B cell (primary cell): ENCODE measurements at places on chromosomes 16 and 17.
A peak's percentile ranks its signal among the peaks of the same experiment; 100 is the strongest.

- DNase-seq = peak; percentile 90
Measured at GRCh38 chr17:28371245-28372202, at the start of gene SARM1. TSS of gene SARM1 (plus strand) at chr17:28371694. CDS start at chr17:28372033, 339 bp downstream.

DNA sequence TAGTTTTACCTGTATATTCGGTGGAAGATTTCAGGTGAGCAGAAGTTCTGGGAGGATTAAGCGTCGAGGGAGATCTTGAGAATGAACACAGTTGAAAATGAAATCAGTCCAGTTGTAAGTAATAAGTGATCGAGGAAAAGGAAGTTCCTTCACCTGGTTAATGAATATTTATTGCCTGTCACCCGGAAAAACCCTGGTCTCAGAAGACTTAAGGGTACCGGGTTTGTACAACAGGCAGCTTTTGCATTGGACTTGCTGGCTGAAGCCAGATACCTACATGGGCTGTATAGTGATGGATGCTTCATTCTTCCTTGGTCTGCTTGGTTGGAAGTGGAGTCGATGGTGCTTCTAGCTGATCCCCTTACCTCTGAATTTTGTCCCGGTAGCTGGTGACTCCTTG lies 72.7 kb downstream of the PRKCA start:
- no peak for DNase-seq

GRCh38 chr16:67562918-67563707 lies 787 bp downstream of the CTCF start:
- peak; percentile 88 for DNase-seq

- DNase-seq = no peak
Measured at GRCh38 chr17:8310601-8311123, 621 bp downstream of the ARHGEF15 start.

DNA sequence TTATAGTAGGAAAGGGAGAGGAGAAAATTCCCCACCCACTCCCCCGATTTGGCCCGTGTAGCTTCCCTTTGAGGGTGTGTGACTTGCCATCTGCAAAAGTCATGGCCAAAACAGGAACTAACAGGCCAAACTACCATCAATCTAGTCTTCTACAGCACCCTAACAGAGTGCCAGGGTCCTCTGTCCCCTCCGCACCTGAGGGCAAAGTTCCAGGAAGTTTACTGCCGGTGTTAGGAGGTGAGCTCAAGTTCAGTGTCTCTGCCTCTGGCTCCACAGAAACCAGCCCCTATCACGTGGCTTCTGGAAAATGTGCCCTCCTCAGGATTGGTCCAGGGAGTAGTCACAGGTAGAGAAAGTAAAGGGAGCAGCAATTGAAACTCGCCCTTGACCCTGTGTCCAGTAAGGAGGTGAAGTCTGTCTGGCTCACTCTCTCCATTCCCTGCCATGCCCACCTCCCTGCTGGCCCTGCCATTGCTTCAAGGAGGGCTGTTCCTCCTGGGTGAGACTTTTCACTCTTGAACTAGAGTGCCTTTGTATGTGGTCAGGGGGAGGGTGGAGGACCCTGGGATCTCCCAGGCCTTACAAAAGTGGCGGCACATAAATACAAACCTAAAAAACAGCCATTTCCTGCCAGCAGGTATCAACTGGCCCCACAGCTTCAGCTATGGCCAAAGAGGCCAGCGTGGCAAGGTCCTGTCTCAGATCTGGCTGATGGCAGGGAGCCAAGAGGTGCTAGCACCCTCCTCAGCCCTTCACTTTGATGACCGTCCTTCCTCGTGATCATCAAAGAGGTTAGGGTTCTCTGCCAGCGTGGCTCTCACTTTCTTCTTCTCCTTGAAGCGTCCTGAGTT lies 5.3 kb downstream of the PRR15L start:
- no peak for DNase-seq

- no peak for DNase-seq
Measured at GRCh38 chr17:17070931-17071330, 28.7 kb downstream of the MPRIP start.

DNA sequence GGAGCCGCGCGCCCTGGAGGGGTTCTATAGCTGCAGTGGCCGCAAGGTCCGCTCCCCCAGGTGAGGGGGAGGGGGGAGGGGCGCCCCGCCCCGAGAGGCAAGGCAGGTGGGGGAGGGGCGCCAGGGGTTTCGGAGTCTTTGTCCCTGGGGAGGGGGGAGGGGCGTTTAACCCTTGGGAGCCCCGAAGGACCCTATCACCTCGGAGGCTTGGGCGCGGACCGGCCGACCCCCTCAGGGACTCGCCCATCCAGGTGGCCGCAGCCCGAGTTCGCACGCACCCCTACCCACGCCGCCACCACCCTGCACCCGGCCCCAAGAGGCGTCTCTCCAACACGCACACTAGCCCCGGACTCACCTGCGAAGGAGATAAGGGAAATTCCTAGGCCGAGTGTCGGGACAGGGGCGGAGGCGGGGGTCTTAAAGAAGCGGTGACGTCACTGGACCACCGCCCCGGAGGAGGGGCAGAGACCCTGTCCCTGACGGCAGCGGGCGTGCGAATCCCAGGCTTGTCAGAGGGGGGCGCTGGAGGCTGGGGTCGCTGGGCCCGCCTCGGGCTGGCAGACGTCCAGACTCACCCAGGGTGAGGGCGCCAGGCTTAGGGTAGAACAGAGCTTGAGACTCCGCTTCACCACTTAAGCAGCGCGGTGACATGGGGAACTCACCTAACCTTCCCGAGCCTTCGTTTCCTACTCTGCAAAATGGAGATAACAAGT lies at the start of gene CLDN6:
Gene CLDN6, minus strand, starts transcription at position 390 of the 713 bp plus-strand sequence. CDS start 2,162 bp downstream, outside the sequence.
- DNase-seq = no peak

- DNase-seq = no peak
Measured at GRCh38 chr17:17424552-17424951, 52.2 kb upstream of the MED9 start.

- peak; percentile 39 for DNase-seq
Measured at GRCh38 chr16:30769379-30770089, 7.4 kb downstream of the RNF40 start.

DNA sequence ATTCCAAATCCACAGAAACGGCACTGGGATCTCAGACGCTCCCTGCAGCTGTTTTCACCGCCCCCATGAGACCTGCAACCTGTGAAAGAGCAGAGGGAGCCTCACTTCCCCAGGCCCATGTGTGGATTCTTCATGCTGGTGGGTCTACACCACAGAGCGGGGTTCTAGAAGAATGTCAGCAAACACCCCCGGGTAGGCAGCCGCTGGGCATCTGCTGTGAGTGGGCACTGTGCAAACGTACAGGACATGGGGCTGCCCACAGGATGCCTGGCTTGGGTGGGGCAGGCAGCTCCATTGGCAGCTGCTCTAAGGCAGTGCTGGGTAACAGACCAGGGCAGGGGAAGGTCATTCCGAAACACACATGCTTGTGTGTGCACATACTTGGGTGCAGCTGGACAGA lies 174.9 kb downstream of the RBFOX3 start:
- DNase-seq = no peak

DNA sequence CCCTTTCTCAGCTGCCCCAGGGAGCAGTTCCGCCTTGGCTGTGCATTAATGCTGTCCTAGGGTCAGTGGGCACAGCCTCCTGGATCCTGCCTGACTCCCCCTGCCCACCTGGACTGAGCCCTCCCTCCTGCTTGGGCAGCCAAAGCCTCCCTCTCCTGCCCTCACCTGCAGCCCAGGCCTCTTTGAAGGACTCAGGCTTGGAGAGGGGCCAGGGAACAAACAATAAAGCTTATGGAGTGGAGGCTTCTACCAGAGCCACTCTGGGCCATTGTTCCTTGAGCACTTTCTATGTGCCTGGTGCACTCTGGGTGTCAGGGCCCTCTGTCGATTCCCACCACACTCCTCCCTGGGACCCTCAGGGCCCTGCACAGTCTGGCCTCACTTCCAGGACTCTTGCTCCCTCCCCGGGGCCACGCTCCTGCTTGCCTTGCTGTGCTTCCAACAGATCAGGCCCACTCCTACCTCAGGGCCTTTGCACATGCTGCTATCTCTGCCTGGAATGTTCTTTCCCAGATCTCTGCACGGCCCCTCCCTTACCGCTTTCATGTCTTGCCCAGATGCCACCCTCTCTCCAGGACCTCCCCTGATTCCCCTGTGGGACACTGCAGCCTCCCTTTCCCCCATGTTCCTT lies 5.0 kb downstream of the KCNJ12 start:
- no peak for DNase-seq

GRCh38 chr17:70307430-70308225 lies 138.3 kb downstream of the KCNJ2 start:
- no peak for DNase-seq

- no peak for DNase-seq
Measured at GRCh38 chr17:6943406-6943805, 52.4 kb upstream of the ALOX12 start.

DNA sequence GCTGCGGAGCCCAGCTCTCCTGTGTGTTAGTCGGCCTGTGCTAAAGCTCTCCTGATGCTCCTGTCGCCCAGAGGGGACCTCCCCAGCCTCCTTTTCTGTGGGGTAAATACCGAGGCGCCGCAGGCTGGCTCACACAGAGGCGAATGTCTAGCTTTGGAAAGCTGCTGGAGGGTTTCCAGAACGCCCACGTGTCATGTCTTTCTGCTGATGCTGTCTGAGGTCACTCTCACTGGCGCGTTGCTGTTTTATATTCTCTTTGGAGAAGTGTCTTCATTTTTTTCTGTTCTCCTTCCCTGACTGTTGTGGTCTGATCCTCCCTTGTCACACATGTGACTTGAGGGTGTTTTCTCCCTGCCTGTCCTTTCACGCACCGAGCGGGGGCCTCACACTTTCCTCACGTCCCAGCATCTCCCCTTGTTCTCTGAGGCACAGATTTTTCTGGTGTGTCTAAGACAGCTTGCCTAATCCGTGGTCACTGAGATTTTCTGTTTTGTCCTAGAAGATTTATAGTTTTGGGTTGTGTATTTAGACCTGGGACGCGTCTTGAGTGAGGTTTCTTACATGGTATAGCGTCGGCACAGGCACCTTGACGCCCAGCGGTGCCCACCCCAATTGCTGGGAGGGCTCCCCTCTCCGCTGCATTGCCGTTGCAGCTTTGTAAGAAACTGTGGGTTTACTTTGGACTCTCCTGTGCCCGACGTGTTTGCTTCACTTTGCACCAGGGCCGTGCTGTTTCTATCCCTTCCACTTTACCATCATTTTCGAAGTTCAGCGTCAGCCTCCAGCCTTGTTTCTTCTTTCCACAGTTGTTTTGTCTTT lies 92.1 kb upstream of the ZNF750 start:
- DNase-seq = no peak

- DNase-seq = no peak
Measured at GRCh38 chr17:63106050-63106449, 140.0 kb downstream of the TANC2 start.

DNA sequence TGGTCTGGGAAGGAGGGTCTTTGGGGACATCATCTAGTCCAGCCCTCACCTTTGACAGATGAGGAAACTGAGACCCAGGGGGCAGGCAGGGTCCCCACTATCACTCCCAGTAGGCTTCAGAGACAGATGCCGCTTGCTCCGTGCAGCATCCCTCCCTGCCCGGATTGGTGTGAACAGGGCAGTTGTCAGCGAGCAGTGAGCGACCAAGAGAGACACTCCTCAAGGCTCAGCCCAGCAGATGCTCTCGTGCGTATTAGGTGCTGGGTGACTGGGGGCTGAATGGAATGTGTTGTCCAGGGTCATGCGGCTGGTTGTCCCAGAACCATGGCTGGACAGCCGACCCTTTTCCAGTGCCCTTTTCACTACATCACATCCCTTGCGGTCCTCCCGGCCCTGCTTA lies 49.0 kb downstream of the MPRIP start:
- no peak for DNase-seq

DNA sequence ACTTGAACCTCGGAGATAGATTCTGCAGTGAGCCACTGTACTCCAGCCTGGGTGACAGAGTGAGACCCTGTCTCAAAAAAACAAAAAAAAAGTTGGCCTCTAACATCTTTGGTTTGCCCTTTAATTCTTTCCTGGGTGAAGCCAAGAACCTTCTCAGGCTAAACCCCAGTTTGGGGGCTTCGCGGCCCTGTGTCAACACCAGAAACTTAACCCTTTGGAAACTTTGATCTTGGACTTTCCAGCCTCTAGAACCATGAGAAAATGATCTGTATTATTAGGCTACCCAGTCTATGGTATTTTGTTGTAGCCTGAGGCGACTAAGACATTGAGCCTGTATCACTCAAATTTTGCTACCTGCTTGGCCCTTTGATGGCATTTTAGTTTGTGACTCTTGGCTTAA lies 86.2 kb downstream of the CDC27 start:
- DNase-seq = no peak

GRCh38 chr17:74804683-74805082 lies 28.5 kb upstream of the NAT9 start:
- no peak for DNase-seq
